T-helper 17 cell (primary cell): ENCODE measurements at places on chromosomes 16 and 17. TPM values are rescaled to one million over a fixed set of nuclear protein-coding genes. Genes with fewer than 3 reads are reported as not detected.

CPD gene
- 43.1 TPM for total RNA-seq

- no peak for DNase-seq
These were observed 4.8 kb upstream of the ITGA3 start for GRCh38 chr17:50051082-50051576.

DNA sequence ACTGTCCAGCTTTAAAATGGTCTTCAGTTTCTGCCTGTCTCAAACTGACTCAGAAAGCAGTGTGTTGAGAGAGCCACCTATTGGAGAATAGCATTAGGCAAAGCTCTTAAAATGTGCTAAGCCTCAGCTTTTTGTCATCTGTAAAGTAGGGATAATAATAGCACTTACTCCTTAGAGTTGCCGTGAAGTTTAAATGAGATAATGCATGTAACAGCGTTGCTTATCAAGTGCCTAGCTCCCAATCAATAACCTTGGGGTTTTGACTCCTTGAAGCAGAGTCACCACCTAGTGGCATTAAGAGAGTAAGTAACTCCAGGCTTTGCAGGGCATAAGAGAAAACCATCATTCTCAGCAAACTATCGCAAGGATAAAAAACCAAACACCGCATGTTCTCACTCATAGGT, 163.3 kb downstream of the HS3ST2 start:
- DNase-seq = no peak

DNA sequence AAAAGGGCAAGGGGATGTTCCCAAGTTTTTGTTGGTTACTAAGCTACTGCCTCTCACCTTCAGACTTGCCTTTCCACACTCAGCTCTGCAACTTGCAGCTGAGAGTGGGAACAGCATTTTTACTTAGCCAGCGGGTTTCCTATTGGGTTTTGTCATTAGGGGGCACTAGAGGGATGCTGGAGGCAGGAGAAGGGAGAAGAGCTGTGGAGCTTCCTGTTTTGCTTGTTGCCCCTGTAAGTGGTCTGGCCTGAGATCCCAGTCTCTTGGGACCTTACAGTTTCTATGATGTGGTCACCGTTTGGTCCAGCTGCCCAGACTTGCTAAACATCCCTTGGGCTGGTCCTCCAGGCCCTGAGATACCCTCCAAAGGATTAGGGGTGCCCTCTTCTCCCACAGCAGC, 209.6 kb upstream of the NLRP1 start:
- no peak for DNase-seq

- DNase-seq = no peak
These were observed 34.4 kb downstream of the JPH3 start for GRCh38 chr16:87636741-87637140.

- DNase-seq = no peak
These were observed 830 bp downstream of the SPHK1 start for GRCh38 chr17:76384987-76385891.
